RKO (cell line): ENCODE measurements at places on chromosomes 6 and 20.

- no peak for DNase-seq
Observed at GRCh38 chr6:21149470-21149869, 444.1 kb upstream of the SOX4 start.

DNA sequence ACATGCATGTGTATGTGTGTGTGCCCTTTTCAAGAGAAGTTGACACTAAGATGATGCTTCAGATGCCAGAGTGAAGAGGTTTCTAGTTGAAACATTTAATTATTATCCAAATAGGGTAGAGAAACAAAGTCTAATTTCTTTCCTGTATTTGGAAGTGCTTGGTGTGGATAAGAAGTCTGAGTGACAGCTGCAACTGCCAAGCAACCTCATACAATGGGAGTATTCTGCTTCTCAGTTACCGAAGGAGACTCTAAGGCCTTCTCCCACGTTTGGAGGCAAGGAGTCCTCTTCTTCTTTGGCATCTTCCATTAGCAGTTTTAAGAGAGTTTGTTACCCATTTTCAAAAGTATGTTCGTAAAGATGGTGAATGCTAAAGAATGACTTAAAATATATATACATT, 82.4 kb downstream of the HDGFL1 start:
- no peak for DNase-seq

- DNase-seq: peak; percentile 7
Observed at GRCh38 chr6:12804952-12805645, 88.5 kb downstream of the PHACTR1 start.

GRCh38 chr6:32086661-32087573, 22.2 kb downstream of the TNXB start:
- DNase-seq: peak; percentile 10

GRCh38 chr6:4398791-4399190, 263.4 kb upstream of the ECI2 start:
- no peak for DNase-seq

- no peak for DNase-seq
Observed at GRCh38 chr6:124613031-124613430, 349.2 kb upstream of the RNF217 start.

DNA sequence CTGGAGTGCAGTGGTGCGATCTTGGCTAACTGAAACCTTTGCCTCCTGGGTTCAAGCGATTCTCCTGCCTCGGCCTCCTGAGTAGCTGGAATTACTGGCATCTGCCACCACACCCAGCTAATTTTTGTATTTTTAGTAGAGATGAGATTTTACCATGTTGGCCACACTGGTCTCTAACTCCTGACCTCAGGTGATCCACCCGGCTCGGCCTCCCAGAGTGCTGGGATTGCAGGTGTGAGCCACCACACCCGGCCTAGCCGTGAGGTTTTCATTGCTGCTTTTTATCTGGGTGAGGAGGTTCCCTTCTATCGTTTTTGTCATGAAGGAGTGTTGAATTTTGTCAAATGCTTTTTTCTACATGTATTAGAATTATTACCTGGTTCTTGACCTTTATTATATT, 23.9 kb downstream of the SRC start:
- no peak for DNase-seq

- no peak for DNase-seq
Observed at GRCh38 chr6:3918469-3918868, 69.3 kb downstream of the FAM50B start.

GRCh38 chr20:56383334-56383733, 8.7 kb downstream of the AURKA start:
- DNase-seq: no peak

GRCh38 chr6:33678932-33679490, 32.5 kb downstream of the UQCC2 start:
- no peak for DNase-seq

DNA sequence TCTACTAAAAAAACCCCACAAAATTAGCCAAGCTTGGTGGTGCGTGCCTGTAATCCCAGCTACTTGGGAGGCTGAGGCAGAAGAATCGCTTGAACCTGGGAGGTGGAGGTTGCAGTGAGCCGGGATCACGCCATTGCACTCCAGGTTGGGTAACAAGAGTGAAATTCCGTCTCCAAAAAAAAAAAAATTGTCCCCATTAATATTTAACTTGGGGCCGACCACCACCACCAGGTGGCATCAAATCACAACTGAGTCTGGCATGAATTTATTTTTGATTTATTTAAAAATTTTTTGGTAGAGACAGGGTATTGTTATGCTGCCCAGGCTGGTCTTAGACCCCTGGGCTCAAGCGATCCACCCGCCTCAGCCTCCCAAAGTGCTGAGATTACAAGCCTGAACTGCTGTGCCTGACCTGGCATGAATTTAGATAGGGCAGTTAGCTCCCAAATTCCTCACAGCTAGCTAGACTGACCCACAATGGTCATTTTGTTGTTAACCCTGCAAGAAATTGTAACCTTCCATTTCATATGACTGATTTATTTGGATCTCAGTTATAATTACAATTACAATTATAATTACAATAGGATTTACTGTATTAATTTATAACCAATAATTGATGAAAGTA, 17.1 kb upstream of the BEND3 start:
- peak; percentile 55 for DNase-seq

- no peak for DNase-seq
Observed at GRCh38 chr20:37821696-37822095, 81.2 kb upstream of the VSTM2L start.

DNA sequence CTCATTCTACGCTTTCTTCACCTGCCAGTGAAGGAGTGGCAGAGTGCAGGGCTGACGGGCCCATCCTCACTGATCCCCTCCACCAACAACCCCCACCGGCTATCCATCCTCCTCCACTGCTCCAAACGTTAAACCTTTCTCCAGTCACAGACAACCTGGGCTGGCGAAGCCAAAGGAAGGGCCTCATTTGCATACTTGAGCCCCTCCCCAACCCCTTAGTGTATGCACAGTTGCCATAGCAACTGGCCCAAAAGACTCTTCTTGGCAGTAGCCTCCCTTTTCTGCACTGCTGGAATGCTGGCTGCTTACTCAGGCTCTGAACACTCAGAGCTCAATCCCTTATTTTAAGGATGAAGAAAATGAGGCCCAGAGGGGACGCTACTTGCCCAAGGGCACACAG, 130.3 kb downstream of the GRM4 start:
- DNase-seq: no peak

- peak; percentile 47 for DNase-seq
Observed at GRCh38 chr6:43058531-43058930, 703 bp downstream of the MRPL2 start.

GRCh38 chr20:21513181-21513663, 642 bp downstream of the NKX2-2 start:
- no peak for DNase-seq

DNA sequence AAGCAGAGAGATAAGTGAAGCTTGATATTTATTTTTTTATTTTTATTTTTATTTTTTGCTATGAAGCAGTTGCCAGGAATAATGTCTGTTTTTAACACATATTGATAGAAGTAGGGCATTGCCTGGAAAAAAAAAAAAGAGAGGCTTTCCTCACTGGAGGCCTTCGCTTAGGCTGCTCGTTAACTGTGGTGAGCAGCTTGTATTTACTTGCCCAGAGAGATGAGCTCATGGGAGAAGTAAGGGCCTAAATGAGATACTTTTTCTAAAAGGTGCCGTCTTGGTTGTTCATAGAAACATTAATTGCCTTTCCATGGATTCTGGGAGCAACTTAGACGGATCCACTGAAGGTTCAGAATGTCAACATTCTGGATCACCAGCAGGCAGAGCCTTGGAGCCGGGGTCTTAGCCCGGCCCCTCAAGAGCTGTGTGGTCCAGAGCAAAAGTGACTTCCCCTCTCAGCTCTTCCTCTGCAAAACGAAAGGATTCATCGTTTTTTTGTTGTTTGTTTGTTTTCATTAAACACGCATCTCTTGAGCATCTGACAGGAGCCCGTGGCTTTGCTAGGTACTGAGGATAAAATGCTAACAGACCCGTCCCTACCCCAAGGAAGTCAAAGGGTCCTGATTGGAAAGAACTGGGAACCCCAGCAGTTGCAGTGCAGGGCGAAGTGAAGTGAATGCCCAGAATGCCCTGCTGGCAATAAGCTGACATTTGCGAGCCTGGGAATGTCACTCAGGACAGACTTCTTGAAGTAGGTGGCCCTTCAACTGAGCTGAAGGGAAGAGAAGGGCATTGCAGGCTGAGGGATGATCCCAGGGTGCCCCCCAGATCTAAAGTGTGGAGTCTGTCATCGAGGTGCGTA, 138.5 kb downstream of the ZDHHC14 start:
- no peak for DNase-seq

- no peak for DNase-seq
Observed at GRCh38 chr6:43250992-43251373, 7.7 kb downstream of the TTBK1 start.

- DNase-seq: no peak
Observed at GRCh38 chr20:24972341-24972740, 20.2 kb downstream of the APMAP start.

GRCh38 chr6:90179190-90180169, 117.2 kb downstream of the BACH2 start:
- no peak for DNase-seq

GRCh38 chr6:154800338-154800737, 67.1 kb downstream of the SCAF8 start:
- DNase-seq: no peak

- DNase-seq: no peak
Observed at GRCh38 chr20:62174021-62174804, 8.6 kb upstream of the MTG2 start.

- no peak for DNase-seq
Observed at GRCh38 chr6:36957773-36958271, 3.3 kb downstream of the PI16 start.

GRCh38 chr20:24638591-24639548, 169.4 kb downstream of the SYNDIG1 start:
- DNase-seq: no peak

DNA sequence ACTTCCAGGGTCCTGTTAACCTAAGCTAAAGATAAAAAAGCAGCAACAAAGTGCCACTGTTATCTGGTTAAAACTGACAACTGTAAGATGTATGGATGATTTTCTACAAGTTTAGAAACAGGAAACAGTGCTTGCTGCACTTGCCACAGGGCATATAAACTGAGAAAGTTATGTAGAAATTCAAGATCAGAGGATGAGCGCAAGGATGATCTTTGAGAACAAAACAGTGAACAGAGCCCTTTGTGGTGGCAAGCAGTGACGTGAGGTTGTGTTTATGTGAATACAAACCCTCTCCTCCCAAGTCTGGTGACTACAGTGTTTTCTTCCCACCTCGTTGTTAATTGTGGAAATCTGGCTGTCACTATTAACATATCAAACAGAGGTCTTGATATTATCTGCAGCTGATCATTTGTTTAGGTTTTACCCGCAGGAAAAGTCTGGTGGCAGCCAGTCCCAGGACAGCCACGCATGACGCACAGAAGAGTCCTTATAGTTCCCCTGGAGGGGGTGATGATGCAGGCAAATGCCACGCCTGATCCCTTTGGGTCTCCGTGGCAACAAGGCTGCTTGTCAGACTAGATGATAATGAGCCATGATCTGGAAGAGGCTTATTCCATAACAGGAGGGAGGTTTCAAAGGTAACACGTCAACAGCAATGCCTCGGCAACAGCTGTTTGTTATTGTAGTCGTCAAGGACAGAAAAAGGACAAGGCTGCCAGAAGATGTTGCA, 43.1 kb upstream of the TNFAIP3 start:
- DNase-seq: no peak

DNA sequence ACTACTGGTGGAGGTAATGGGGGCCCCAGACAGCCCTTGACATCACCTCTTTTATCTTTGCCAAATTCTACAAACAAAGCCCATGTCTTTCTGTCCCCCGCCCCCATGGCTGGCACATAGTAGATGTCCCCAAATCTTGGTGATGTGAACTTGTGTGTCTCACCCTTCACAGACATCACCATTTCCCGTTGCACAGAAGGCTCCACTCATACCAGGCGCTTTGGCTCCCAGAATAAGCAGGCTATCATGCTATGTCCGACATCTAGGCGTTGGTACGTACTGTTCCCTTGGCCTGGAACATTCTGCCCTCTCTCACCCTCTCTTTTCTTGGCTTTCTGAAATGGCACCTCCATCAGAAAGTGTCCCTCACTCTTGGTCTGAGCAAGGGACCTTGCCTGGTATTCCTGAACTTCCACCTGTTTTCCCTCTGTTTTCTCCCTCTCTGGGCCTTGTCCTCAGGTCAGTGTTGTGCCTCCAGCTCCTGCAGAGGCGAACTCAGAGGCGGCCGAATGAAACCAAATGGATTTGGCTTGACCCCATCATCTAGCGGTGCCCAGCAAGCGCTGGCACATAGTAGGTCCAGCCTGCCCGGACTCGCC, 968 bp upstream of the CCN5 start:
- no peak for DNase-seq

DNA sequence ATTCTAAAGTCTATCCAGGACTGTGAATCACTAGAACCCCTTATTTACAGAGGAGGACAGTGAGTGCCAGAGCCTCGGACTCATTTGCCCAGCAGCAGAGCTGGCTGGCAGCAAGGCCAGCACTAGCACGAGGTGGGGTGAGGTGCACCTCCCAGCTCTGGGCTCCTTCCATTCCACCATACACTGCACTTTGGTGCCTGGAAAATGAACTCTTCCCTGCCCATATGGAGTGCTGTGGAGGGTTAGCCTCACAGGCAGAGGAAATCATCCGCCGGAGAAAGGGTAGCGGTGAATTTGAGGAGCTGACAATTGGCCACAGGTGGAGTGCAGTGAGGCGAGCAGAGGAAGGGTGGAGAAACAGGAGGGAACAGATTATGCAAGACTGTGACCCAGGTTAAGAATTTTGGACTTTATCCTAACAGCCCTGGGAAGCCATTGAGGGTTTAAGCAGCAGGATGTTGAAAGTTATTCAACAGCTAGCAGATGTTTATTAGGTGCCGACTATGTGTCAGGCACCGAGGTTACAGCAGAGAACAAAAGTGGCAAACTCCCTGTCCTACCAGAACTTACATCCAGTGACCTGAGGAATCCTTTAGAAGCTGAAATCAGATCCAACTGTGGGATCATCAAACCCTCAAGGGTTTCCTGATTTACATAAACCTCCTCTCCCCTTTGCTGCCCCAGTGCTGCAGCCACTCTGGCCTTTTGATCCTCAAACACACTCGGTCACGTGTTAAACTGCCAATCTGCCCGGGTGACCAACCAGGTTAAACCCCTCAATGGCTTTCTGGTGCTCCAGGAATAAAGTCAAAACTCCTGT, 6.2 kb downstream of the TRIM26 start:
- no peak for DNase-seq

GRCh38 chr20:38723017-38723847, 1.1 kb upstream of the SLC32A1 start:
- DNase-seq: no peak

DNA sequence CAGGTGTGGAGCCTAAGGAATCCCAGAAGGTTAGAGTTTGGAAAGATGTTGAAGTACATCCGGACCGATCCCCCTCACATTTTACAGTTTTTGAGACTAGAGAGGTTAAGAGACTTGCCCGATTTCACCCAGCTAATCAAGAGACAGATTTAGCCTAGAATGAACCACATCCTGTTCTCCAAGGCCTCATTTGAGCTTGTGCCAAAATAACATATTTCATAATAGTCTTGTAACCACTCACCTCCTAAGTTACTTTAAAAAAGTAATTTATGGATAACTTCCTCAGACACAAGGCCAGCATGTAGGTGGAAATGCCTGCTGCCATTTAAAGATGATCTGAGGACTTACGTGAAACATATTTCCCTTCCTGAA, 39.8 kb upstream of the ARHGAP18 start:
- DNase-seq: peak; percentile 51
